ENCODE measurements at places on chromosomes 11 and 22.

DNA sequence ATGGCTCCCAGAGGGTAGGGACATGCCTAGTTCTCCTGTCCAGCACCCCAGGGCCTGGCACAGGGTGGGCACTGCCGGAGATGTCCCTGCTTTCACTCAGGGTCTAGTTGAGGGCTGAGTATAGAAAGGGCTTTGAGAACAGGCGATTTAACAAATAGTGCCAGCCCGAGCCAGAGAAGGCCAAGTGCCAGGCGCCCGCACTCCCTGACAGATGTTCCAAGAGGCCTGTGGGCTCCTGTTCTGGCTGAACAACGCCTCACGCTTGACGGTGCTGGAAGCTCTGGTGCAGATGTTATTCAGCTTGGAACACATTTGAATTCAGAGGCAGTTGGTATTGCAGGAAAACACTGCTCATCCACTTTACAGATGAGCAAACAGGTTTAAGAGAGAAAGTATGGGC lies 46.5 kb downstream of the NFAM1 start:
- no peak for ATAC-seq

- ATAC-seq, result peak; percentile 81
Measured at GRCh38 chr11:24747275-24748251, 250.7 kb downstream of the LUZP2 start.

DNA sequence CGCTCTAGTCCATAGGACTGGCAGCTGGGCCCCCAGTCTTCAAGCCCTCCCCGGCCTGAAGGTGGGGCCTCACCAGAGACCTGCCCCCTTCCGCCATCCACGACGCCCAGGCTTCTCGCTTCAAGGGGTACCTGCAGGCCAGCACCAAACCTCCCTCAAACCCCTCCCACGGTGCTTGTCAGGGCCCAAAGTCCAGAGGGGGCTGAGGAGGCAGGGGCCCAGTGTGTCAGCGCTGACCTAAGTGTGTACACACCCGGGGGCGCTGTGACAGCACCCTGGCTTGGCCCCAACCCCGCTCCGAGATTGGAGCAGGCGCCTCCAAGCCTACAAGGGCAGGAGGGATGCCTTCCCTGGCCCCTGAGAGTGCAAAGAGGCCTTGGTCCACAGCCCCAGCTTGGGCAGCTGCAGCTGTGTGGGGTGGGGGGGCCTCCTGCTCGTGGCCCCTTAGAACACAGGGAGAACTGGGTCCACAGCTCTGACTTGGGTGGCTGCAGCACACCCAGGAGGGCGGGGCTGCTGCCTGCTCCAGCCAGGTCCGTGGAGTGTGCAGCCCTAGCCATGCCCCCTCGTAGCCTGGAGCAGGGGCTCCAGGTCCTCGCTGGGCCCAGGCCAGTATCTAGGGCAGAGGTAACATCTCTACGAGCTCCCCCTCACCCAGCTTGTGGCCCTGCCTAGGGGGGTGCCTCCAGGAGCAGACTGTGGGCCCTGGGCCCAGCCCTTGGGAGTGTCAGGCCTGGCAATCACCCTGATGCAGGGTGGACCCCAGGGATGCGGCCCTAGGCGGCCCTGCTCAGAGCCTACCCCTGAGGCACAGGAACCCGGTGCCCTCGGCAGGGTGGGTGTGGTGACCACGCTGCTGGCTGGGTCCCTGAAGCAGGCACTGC lies 4.9 kb downstream of the SBF2 start:
- no peak for ATAC-seq

GRCh38 chr11:102341844-102342318 lies 5.1 kb upstream of the BIRC2 start:
- peak; percentile 77 for ATAC-seq

- no peak for ATAC-seq
Measured at GRCh38 chr11:75270896-75271418, 30.4 kb downstream of the TPBGL start.
